ENCODE measurements at places on chromosomes 3 and 15.

GRCh38 chr3:140571836-140572235 lies 106.0 kb upstream of the TRIM42 start:
- DNase-seq: no peak
- no peaks in the 10 kb centered on the region for H3K36me3 ChIP-seq
- no peaks in the 10 kb centered on the region for H3K4me1 ChIP-seq
- no peaks in the 10 kb centered on the region for H3K27me3 ChIP-seq
- H3K27ac ChIP-seq: no peak overlapping the region
- no peak overlapping the region for H3K4me3 ChIP-seq

DNA sequence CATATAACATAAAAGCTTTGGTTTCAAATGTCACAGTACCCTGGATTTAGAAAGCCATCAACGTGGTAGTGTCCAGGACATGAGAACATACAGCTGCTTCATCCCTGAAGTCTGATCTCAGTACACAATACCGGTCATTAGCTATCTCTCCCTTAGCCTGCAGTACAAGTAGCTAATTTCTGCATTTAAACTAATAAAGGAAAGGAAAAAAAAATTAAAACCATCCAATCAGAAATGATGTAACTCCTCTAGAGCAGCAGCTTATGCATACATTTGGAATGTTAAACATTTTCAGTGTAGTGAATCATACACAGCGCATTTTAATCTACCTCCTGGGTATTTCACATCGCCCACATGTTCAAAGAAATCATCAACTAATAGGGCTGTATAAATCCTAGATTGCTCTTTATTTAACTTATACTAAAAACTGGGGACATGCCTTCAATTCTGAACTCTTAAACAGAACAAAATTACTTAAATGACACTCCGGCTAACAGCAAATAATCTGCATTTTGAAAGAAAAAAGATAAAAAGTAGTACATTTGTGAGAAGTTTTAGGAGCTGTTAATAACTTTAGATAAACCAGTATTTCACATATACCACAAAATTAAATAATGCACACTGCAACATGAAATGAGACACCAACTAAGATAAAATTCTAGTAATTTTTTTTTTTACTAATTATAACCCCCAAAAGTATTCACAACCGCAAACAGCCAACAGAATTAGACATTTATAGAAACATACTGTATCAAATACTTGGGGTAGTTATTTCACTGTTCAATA lies 3.7 kb downstream of the IGF2BP2 start:
- peaks cover 57% of the 10 kb centered on the region for H3K27me3 ChIP-seq
- no peak overlapping the region for H3K27ac ChIP-seq
- no peak overlapping the region for H3K4me3 ChIP-seq
- peaks cover 6% of the 10 kb centered on the region for H3K4me1 ChIP-seq
- no peak for DNase-seq

DNA sequence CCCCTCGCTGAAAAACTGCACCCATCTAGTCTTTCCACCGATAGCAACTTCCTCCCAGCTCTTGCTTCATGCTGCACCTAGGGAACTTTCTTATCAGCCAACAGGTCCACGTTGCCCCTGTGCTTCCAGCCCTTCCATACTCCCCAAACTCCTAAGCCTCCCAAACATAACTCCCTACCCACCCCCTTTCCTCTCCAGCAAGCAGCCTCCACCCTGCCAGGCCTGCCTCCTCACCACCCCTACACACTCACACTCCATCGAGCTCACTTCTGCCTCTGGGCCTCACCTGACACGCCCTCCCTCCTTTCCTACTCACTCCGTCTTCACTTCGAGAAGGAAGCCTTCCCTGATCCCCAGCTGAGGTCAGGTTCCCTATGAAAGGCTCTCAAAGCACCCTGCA lies 8.1 kb downstream of the INSYN1 start:
- no peaks in the 10 kb centered on the region for H3K4me1 ChIP-seq
- no peak overlapping the region for H3K27ac ChIP-seq
- peaks cover 23% of the 10 kb centered on the region for H3K27me3 ChIP-seq
- H3K36me3 ChIP-seq: no peaks in the 10 kb centered on the region

- H3K4me1 ChIP-seq: peaks cover 80% of the 10 kb centered on the region
- no peak for DNase-seq
- no peaks in the 10 kb centered on the region for H3K27me3 ChIP-seq
Observed at GRCh38 chr15:63514531-63514943, 10.1 kb downstream of the USP3 start.

DNA sequence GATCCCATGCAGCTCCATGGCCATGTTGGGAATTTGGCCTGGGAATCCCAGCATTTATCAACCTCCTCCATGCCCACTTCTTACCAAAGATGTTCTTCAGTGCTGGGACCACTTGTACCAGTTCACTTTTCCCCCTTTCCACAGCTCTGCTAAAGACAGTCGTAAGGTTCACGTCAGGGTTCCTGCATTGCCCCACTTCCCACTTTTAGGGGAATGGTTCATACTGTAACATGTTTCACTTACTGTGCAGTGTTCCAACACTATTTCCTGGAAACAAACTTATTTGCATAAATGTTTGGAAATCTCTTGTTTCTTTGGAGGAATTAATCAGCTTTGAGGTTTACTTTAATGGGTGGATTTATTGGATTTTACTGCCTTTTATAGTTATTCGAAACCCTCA lies 17.0 kb downstream of the APH1B start:
- H3K36me3 ChIP-seq: peaks cover 2% of the 10 kb centered on the region
- no peak overlapping the region for H3K4me3 ChIP-seq
- H3K27me3 ChIP-seq: no peaks in the 10 kb centered on the region

GRCh38 chr3:16390581-16390980 lies 122.9 kb downstream of the RFTN1 start:
- H3K4me1 ChIP-seq: peaks cover 22% of the 10 kb centered on the region
- H3K27ac ChIP-seq: no peak overlapping the region
- H3K27me3 ChIP-seq: no peaks in the 10 kb centered on the region
- no peak for DNase-seq

- H3K27ac ChIP-seq: no peak overlapping the region
- no peak overlapping the region for H3K4me3 ChIP-seq
- DNase-seq: no peak
- no peaks in the 10 kb centered on the region for H3K36me3 ChIP-seq
- peaks cover 6% of the 10 kb centered on the region for H3K27me3 ChIP-seq
Observed at GRCh38 chr3:126300761-126301481, 56.3 kb downstream of the KLF15 start.

DNA sequence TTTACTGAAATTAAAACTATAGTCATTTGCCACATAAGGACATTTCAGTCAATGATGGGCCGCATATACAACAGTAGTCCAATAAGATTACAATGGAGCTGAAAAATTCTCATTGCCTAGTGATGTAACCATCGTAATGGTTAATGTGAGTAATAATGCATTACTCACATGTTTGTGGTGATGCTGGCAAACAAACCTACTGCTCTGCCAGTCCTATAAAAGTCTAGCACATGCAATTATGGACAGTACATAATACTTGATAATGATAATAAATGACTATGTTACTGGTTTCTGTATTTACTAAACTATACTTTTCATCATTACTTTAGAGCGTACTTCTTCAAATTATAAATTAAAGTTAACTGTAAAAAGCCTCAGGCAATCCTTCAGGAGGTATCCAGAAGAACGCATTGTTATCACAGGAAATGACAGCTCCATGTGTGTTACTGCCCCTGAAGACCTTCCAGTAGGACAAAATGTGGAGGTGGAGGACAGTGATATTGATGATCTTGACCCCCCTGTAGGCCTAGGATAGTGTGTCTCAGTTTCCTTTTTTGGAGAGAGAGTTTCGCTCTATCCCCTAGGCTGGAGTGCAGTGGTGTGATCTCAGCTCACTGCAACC lies 102.7 kb downstream of the ATP1B3 start:
- H3K27me3 ChIP-seq: no peaks in the 10 kb centered on the region
- no peak overlapping the region for H3K4me3 ChIP-seq
- H3K36me3 ChIP-seq: peaks cover 5% of the 10 kb centered on the region
- no peaks in the 10 kb centered on the region for H3K4me1 ChIP-seq
- no peak for DNase-seq
- no peak overlapping the region for H3K27ac ChIP-seq

DNA sequence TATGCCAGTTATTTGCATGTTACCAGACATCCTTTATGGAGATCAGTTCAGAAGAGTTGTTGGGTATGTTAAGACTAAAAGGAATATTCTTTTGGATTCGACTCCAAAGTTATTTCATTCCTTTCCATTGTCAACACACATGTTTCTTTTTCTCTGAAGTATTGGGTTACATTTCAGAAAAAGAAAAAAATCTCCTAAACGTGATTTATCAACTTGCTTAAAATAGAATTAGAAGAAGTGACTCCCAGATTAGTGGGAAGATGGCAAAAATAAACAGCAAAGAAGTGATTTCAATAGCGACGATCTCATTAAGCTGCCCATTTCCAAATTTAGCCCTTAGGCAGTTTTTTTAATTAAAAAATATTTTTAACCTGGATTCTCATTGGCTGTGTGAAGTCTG lies 85.4 kb downstream of the TIGIT start:
- no peak overlapping the region for H3K4me3 ChIP-seq
- H3K36me3 ChIP-seq: no peaks in the 10 kb centered on the region
- no peak overlapping the region for H3K27ac ChIP-seq
- no peaks in the 10 kb centered on the region for H3K27me3 ChIP-seq
- DNase-seq: no peak
- H3K4me1 ChIP-seq: no peaks in the 10 kb centered on the region

- no peak overlapping the region for H3K4me3 ChIP-seq
- H3K27ac ChIP-seq: no peak overlapping the region
- no peaks in the 10 kb centered on the region for H3K27me3 ChIP-seq
- H3K36me3 ChIP-seq: no peaks in the 10 kb centered on the region
- no peaks in the 10 kb centered on the region for H3K4me1 ChIP-seq
Observed at GRCh38 chr3:2512881-2513280, 414.2 kb downstream of the CNTN4 start.

DNA sequence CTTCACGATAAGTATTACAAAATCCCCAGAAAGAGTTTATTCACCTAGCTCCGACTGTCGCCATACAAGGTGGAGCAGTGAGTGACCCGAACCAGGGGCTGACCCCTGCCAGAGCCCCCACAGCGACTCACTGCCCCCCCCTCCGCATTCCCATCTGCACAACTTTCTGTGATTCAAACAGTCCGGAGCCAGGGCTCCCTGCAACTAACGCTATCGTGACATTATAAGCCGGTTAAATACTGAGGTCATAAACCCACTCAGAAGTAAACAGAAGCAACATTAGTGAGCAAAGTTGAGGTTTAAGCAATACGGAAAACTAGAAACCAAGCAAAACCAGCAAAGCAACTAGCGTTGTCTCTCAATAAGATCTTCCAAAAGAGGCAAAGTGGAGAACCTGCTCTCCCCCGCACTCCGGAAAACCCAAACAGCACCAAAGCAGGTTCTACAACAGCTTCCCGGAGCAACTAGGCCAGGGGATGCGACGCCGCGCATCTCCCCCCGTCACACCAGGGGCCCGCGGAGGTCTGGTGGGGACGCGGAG lies 642 bp downstream of the SCAP start:
- peak overlapping the region; percentile 87 for H3K27ac ChIP-seq
- peaks cover 6% of the 10 kb centered on the region for H3K36me3 ChIP-seq
- peak overlapping the region; percentile 86 for H3K4me3 ChIP-seq
- peak; percentile 34 for DNase-seq

- H3K36me3 ChIP-seq: no peaks in the 10 kb centered on the region
- H3K4me1 ChIP-seq: no peaks in the 10 kb centered on the region
- H3K4me3 ChIP-seq: no peak overlapping the region
- no peaks in the 10 kb centered on the region for H3K27me3 ChIP-seq
- DNase-seq: no peak
- no peak overlapping the region for H3K27ac ChIP-seq
Observed at GRCh38 chr3:43786102-43786501, 95.4 kb downstream of the ABHD5 start.

DNA sequence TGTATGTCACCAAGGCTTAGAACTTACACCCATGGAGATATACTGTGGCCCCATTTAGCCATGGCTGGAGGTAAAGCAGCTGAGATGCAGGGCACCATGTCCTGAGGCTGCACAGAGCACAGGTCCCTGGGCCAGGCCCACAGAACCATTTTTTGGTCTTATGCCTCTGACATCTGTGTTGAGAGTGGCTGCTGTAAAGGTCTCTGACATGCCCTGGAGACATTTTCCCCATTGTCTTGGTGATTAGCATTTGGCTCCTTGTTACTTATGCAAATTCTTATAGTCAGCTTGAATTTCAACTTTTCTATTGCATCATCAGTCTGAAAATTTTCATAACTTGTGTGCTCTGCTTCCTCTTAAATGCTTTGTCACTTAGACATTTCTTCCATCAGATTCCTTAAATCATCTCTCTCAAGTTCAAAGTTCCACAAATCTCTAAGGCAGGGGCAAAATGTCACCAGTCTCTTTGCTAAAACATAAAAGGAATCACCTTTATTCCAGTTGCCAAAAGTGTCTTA lies 701.3 kb downstream of the EPHA3 start:
- H3K4me1 ChIP-seq: no peaks in the 10 kb centered on the region
- no peaks in the 10 kb centered on the region for H3K27me3 ChIP-seq
- H3K27ac ChIP-seq: no peak overlapping the region
- no peak for DNase-seq
- H3K4me3 ChIP-seq: no peak overlapping the region
